ENCODE measurements at places on chromosomes 13 and 19. TPM values are rescaled to one million over a fixed set of nuclear protein-coding genes. Genes with fewer than 3 reads are reported as not detected.

DNA sequence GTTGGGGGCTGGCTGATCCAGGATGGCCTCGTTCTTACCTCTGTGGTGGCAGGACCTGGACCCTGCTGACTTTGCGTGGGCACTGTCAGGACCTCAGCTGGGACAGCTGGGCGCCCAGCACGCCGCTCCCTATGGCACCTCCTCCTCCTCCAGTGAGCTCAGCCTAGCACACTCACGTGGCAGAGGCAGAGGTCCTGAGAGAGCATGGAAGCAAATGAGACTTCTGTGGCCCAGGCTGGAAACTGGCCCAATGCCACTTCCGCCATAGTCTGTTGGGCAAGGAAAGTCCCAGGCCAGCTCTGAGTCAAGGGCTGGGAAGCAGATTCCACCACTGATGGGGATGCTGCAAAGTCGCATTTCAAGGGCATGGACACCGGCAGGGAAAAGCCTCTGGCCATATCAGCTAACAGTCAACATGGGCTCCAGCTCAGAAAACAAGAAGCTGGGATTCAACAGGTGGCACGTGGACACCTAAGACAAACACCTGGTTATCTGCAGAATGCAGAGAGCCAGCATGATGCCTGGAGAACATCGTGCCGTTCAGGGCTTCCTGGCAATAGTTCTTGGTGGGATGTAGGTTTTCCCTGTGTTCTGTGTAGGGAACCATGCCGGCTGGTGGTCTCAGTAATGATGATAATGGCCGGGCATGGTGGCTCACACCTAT is 16.7 kb downstream of the MYBPC2 start:
- no peak overlapping the region for H3K4me3 ChIP-seq
- no peak overlapping the region for H3K27ac ChIP-seq
- no peak for DNase-seq
- H3K36me3 ChIP-seq: no peaks in the 10 kb centered on the region

- H3K4me1 ChIP-seq: no peaks in the 10 kb centered on the region
- H3K36me3 ChIP-seq: no peaks in the 10 kb centered on the region
- peak; percentile 42 for DNase-seq
- H3K27me3 ChIP-seq: no peaks in the 10 kb centered on the region
- H3K4me3 ChIP-seq: no peak overlapping the region
- no peak overlapping the region for H3K27ac ChIP-seq
Observed at GRCh38 chr19:40539070-40539469, 37.6 kb upstream of the SHKBP1 start.

- no peak overlapping the region for H3K27ac ChIP-seq
- peaks cover 48% of the 10 kb centered on the region for H3K36me3 ChIP-seq
- no peak overlapping the region for H3K4me3 ChIP-seq
- H3K27me3 ChIP-seq: no peaks in the 10 kb centered on the region
- H3K4me1 ChIP-seq: no peaks in the 10 kb centered on the region
Observed at GRCh38 chr19:8486661-8487136, 15.7 kb downstream of the PRAM1 start.

GRCh38 chr13:27264181-27264580 is 6.4 kb upstream of the RASL11A start:
- H3K4me3 ChIP-seq: no peak overlapping the region
- no peak for DNase-seq
- no peak overlapping the region for H3K27ac ChIP-seq
- H3K4me1 ChIP-seq: peaks cover 17% of the 10 kb centered on the region
- no peaks in the 10 kb centered on the region for H3K36me3 ChIP-seq
- peaks cover 5% of the 10 kb centered on the region for H3K27me3 ChIP-seq

DNA sequence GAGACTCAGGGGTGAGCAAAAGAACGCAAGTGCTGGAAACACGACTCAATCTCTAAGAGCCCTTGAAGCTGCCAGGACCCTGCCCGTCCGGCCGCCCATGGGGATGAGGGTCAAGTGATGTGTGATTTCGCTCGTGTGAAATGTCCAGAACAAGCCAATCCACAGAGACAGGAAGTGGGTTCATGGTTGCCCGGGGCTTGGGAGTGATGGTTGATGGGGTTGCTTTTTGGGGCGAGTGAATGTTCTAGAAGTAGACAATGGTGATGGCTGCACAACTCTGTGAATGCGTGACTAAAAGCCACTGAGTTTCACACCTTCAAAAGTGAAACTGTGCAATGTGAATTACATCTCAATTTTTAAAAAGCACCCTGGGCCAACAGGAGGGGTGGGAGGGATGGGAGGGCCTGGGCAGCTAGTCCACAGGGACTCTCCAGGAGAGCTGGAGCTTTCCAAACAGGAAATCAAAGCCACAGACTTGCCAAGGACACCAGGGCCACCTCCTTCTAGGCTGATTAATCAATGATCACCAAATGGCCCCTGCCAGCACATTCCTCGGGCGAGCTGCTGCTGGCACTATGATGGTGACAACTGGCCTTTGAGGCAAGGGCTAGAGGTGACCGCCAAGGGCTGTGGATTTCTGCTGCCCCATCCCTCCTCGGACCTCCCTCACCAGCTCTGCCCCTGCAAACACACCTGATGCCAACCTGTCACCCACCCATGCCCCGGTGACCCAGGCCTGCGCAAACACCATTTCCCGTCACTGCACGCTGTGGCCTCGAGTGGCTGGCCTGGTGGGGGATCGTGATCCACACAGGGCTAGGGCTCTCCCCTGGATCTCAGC is 14.0 kb downstream of the DPP9 start:
- H3K4me1 ChIP-seq: no peaks in the 10 kb centered on the region
- H3K27me3 ChIP-seq: no peaks in the 10 kb centered on the region
- DNase-seq: no peak
- no peak overlapping the region for H3K4me3 ChIP-seq
- no peak overlapping the region for H3K27ac ChIP-seq

- H3K4me1 ChIP-seq: peaks cover 14% of the 10 kb centered on the region
- no peaks in the 10 kb centered on the region for H3K36me3 ChIP-seq
- H3K27me3 ChIP-seq: no peaks in the 10 kb centered on the region
- peak overlapping the region; percentile 78 for H3K4me3 ChIP-seq
- H3K27ac ChIP-seq: no peak overlapping the region
Observed at GRCh38 chr13:52599848-52600603, 42.2 kb upstream of the HNRNPA1L2 start.

DNA sequence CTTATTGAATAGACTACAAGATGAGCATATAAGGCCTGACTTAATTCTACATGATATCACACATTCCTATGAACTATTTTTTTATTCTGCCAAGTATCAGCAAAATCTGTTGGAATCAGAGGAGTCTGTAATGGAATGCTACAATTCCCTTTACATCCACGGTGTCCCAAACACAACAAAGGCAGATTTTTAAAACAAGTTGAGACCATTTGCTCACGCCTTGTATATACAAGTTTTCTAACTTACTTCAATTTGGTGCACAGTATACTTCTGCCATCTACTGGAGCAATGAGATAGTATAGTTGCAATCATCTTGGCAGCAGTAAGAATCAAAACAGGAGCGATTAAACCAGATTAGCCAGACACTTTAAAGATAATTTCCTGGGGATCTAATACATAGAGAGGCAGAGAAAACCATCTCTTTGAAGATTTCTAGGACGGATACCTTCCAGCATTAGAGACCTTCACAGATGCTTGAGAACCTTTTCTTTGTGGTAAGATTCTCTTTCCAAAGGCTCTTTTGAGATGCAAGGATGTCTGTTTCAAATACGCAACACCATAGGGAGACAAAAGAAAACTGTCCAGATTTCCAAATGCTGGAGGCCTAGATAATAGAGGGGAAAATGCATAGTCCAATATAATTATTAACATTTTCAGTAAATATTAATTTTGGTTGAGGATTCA is 302.0 kb upstream of the MIR17HG start:
- H3K4me1 ChIP-seq: no peaks in the 10 kb centered on the region
- no peaks in the 10 kb centered on the region for H3K36me3 ChIP-seq
- no peak overlapping the region for H3K27ac ChIP-seq
- H3K27me3 ChIP-seq: no peaks in the 10 kb centered on the region

- no peak overlapping the region for H3K4me3 ChIP-seq
- no peak overlapping the region for H3K27ac ChIP-seq
- no peaks in the 10 kb centered on the region for H3K27me3 ChIP-seq
Observed at GRCh38 chr13:45447050-45447661, 17.6 kb upstream of the COG3 start.

DNA sequence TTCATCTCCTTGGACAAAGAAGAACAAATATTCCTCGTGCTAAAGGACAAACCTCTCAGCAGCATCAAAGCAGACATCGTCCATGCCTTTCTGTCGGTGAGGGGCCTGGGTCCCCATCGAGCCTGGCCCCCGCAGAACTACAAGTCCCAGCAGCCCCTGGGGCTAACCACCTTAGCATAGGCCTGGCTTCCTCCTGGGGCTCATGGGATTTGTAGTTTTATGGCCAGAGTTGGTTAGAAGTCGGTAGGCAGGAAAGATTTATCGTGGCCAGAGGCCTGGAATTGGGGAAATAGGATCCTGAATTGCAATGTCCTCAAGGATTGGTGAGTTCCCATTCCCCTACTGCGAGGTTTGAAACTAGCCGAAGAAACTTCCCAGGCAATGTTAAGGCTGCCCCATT is 19.6 kb downstream of the TMEM150B start:
- peak; percentile 88 for DNase-seq
- H3K36me3 ChIP-seq: peaks cover 11% of the 10 kb centered on the region
- H3K27me3 ChIP-seq: no peaks in the 10 kb centered on the region
- H3K4me3 ChIP-seq: no peak overlapping the region

- H3K4me1 ChIP-seq: peaks cover 3% of the 10 kb centered on the region
- no peaks in the 10 kb centered on the region for H3K27me3 ChIP-seq
- no peak overlapping the region for H3K4me3 ChIP-seq
- H3K27ac ChIP-seq: no peak overlapping the region
- no peak for DNase-seq
- H3K36me3 ChIP-seq: no peaks in the 10 kb centered on the region
Observed at GRCh38 chr13:59266478-59267063, 897.2 kb downstream of the DIAPH3 start.

DNA sequence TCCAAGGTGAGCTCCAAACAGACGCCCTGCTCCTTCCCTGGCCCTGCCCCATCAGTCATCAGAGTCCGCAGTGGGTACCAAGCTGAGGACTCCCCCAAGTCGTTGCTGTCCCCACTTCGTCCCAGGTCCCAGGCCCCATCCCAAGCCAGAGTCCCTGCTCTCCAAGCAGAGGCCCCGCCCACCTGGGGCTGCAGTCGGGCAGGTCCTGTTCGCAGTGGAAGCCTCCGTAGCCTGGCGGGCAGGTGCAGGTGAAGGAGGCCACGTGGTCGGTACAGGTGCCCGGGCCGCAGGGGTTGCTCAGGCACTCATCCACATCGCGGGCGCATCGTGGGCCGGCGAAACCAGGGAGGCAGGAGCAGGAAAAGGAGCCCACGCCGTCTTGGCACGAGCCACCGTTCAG is 19.4 kb downstream of the NOTCH3 start:
- H3K4me3 ChIP-seq: no peak overlapping the region
- H3K27me3 ChIP-seq: no peaks in the 10 kb centered on the region
- H3K27ac ChIP-seq: peak overlapping the region; percentile 76
- H3K36me3 ChIP-seq: peaks cover under 1% of the 10 kb centered on the region

DNA sequence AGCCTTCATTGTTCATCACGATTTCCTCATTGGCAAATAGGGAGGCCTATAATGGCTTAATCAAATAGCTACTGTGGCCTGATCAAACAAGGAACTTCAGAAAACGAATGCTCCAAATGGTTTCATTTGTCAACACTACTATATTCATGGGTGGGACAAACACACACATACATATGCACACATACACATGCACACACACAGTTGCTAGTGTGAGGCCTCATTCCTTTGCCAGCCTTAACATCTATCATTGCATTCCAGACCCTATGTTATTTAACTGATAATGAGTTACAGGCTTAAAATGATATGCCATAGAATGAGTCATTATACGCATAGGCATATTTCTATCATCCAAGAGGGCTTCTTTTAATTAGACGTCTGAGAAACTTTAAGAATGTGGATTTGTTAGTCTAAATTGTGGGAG is 140.2 kb downstream of the KLF5 start:
- no peak overlapping the region for H3K4me3 ChIP-seq
- H3K4me1 ChIP-seq: peaks cover 7% of the 10 kb centered on the region
- no peaks in the 10 kb centered on the region for H3K27me3 ChIP-seq
- no peaks in the 10 kb centered on the region for H3K36me3 ChIP-seq

GRCh38 chr13:62387647-62388046 is 972.0 kb upstream of the PCDH20 start:
- H3K27me3 ChIP-seq: no peaks in the 10 kb centered on the region
- H3K36me3 ChIP-seq: no peaks in the 10 kb centered on the region
- H3K4me1 ChIP-seq: no peaks in the 10 kb centered on the region
- no peak overlapping the region for H3K27ac ChIP-seq

GRCh38 chr13:98848746-98849145 is 96.3 kb upstream of the SLC15A1 start:
- no peaks in the 10 kb centered on the region for H3K36me3 ChIP-seq
- H3K27me3 ChIP-seq: no peaks in the 10 kb centered on the region
- H3K4me1 ChIP-seq: no peaks in the 10 kb centered on the region
- no peak overlapping the region for H3K4me3 ChIP-seq
- no peak for DNase-seq
- no peak overlapping the region for H3K27ac ChIP-seq

- H3K27me3 ChIP-seq: no peaks in the 10 kb centered on the region
- H3K27ac ChIP-seq: no peak overlapping the region
- H3K4me3 ChIP-seq: no peak overlapping the region
- H3K4me1 ChIP-seq: peaks cover 7% of the 10 kb centered on the region
- H3K36me3 ChIP-seq: no peaks in the 10 kb centered on the region
Observed at GRCh38 chr19:15304140-15304705, 28.1 kb downstream of the BRD4 start.

- H3K4me1 ChIP-seq: no peaks in the 10 kb centered on the region
- H3K27me3 ChIP-seq: peaks cover 21% of the 10 kb centered on the region
- no peak overlapping the region for H3K27ac ChIP-seq
- no peaks in the 10 kb centered on the region for H3K36me3 ChIP-seq
- no peak for DNase-seq
- no peak overlapping the region for H3K4me3 ChIP-seq
Observed at GRCh38 chr13:102768909-102769308, 4.7 kb downstream of the TEX30 start.

- H3K27me3 ChIP-seq: no peaks in the 10 kb centered on the region
- H3K4me1 ChIP-seq: no peaks in the 10 kb centered on the region
- H3K27ac ChIP-seq: no peak overlapping the region
- H3K36me3 ChIP-seq: no peaks in the 10 kb centered on the region
Observed at GRCh38 chr19:56955637-56956216, 115.2 kb upstream of the PEG3 start.

The UFM1 gene
- 63.8 TPM for total RNA-seq

The SEMA6B gene
- total RNA-seq: 39.8 TPM

The LRRC8E gene
- 4.8 TPM for total RNA-seq

The PRTN3 gene
- 2.4 TPM for total RNA-seq

The MIDN gene
- total RNA-seq: 113 TPM

The PRODH2 gene
- total RNA-seq: not detected

The C1QTNF9B gene
- total RNA-seq: 0.28 TPM
